Stimulated activated CD4-positive, alpha-beta T cell treated with anti-CD3 and anti-CD28 coated beads, Interleukin-4, amount 100 ng/mL, for 1 hour (primary cell): ENCODE measurements at places on chromosomes 3 and 15.

DNA sequence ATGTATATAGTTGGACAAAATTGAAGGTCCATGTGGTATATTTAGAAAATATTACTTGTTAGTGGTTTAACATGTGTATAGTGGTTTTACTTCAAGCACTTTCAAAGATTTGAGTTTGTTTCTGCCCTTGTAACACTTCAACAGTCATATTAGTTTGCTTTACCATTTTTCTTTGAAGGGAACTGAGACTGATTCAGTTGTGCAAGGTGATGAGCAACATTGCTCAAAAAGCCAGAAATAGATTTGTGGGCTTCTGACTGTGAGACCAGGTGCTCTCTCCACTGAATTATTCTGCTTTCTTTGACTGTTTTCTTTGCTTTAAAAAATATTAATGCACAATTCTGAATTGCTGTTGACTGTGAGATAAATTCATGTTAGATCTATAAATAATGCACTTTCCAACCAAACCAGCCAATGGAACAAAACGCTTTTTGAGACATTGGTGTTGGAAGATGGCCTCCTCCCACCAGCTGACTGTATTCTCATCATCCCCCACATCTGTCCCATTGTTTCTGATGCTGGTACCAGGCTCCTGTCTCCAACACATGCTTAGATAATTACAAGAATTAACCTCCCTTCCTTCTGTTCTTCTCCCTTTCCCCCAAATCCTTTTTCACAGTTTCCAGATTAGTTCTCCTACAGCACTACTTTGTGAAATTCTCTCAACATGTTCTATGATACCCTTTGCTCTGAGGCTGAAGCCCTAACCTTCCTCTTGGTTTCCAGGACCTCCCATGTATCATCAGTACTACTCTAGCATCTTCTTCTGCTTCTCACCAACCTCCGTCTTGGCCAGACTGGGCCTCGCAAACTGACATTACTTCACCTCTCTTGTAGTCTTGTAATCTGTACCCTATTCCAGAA is 27.9 kb downstream of the PLCL2 start:
- DNase-seq, result no peak

- DNase-seq, result no peak
Observed at GRCh38 chr3:156682501-156682900, 8.1 kb downstream of the TIPARP start.

DNA sequence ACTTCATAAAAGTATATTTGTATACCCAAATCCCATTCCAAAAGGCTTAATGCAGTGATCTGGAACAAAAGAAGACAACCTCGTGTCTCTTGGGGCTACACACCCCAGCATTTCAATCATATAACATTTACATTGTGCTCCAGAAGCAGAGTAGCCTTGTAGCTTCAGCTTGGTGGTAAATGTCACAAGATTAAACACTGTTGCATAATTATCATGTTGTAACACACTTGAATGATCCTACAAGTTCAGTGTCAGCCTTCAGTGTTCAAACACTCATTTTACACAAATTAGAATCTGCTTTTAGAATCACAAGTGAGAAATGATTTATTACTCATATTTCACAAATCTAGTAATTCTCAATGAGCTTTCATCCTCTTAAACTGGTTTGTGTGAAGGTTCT is 122.6 kb downstream of the CNTN3 start:
- DNase-seq, result no peak

GRCh38 chr3:46660003-46660402 is 33.5 kb downstream of the ALS2CL start:
- no peak for DNase-seq

- no peak for DNase-seq
Observed at GRCh38 chr3:72193771-72194430, 409.0 kb upstream of the PROK2 start.

GRCh38 chr3:177835008-177835407 is 637.7 kb upstream of the TBL1XR1 start:
- DNase-seq, result no peak

- no peak for DNase-seq
Observed at GRCh38 chr15:82870727-82871320, 61.4 kb downstream of the WHAMM start.

GRCh38 chr15:34837246-34838016 is 42.1 kb upstream of the ACTC1 start:
- no peak for DNase-seq

GRCh38 chr3:56747150-56747549 is 54.6 kb downstream of the ARHGEF3 start:
- DNase-seq, result no peak

DNA sequence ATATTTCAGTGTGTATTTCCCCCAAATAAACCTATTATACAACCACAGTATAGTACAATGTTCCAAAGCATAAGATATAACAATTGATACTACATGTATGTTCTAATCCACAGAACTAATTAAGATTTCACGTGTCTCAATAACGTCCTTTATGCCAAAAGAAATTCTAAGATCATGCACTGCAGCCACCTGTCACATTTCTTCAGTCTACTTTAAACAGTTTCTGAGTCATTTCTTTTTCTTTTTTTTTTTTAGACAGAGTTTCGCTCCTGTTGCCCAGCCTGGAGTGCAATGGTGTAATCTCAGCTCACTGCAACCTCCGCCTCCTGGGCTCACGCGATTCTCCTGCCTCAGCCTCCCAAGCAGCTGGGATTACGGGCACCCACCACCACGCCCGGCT is 190.2 kb downstream of the STAG1 start:
- DNase-seq, result no peak

DNA sequence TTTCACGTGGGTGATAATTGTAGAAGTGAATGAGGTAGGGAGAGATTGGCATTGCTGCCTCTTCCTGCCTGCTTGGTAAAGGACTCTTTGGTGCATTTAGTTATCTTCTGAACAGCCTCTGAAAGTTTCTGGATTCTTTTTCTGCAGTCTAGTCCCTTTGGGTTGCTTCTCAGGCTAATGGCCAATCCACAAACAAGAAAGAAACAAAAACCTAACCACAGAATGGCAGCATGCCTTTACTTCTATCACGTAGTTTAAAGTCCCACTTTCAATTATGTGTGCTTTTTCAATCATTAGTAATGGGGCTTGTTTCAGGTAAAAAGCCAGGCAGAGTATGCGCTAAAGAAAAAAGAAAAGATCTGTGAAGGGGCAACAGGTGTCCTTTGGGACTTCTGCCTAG is 7.4 kb downstream of the FGF12 start:
- DNase-seq, result no peak

DNA sequence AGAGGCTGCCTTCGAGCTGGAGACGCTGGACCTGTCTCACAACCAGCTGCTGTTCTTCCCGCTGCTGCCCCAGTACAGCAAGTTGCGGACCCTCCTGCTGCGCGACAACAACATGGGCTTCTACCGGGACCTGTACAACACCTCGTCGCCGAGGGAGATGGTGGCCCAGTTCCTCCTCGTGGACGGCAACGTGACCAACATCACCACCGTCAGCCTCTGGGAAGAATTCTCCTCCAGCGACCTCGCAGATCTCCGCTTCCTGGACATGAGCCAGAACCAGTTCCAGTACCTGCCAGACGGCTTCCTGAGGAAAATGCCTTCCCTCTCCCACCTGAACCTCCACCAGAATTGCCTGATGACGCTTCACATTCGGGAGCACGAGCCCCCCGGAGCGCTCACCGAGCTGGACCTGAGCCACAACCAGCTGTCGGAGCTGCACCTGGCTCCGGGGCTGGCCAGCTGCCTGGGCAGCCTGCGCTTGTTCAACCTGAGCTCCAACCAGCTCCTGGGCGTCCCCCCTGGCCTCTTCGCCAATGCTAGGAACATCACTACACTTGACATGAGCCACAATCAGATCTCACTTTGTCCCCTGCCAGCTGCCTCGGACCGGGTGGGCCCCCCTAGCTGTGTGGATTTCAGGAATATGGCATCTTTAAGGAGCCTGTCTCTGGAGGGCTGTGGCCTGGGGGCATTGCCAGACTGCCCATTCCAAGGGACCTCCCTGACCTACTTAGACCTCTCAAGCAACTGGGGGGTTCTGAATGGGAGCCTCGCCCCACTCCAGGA is 21.1 kb downstream of the NRROS start:
- no peak for DNase-seq

GRCh38 chr3:110341047-110341446 is 730.6 kb upstream of the NECTIN3 start:
- DNase-seq, result no peak

DNA sequence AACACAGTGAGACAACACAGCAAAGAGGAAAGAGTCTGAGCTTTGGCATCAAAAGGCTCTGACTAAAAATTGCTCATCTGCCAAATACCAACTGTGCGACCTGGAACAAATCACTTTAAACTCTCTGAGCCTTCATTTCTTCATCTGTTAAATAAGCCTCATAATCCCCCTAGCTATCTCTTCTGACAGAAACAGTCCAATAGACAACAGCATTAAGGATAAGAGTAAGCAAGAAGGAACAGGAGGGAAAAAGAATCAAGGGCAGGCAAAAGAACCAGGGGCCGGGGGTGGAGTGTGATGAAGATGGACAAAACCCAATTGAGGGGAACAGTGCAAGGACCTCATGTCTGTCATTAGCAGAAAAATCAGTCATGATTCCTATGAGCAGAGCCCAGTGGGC is 79.4 kb upstream of the SETMAR start:
- no peak for DNase-seq

DNA sequence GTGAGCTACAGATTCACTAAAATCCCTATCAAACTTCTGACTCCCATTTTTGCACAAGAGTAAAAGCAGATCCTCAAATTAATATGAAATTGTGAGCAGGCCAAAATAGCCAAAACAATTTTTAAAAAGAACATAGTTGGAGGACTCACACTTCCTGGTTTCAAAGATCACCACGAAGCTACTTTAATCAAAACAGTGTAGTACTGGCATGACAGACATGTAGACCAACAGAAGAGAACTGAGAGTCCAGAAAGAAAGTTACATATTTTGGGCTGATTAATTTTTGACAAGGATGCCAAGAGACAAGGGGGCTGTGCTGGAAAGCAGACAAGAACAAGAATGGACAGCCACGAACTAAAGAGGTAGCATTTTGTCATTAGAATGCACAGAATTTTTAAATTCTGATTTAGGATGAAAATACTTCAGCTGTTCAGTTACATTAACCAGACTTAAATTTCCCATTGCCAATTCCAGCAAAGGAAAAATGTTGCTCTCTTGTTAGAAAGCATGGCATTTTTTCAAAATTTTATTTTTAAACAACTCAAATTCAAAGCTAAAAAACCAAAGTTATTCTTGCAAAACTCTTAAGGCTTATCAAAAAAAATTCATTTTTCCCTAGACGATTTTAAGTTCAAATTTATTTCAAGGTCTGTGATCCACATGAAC is 14.0 kb downstream of the RYK start:
- DNase-seq, result no peak

DNA sequence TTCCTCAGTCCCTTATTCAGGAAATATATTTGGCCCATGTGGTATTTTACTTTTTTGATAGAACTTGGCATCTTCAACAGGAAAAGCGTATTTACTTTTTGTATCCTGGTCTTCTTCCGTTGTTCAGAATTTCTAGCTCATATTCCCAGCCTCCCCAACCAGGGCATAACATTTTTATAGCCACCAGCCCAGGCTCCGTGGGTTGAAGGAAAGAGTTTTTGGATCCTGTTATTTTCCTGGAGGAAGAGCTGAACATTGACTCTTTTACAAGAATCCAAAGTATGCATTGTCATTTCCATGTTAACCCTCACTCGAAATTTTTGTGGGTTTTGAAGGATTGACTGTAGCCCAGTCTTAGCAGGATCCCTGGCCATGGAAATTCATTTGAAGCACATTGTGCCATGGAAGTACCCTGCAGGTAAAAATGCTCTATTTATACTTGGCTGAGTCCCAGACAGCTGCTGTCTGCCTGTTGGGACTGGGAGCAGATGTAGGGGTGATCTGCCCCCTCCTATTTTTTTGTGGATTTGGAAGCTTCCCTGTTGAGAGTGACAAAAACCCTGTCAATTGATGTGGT is 98.8 kb downstream of the AKAP13 start:
- DNase-seq, result no peak

- DNase-seq, result no peak
Observed at GRCh38 chr3:161222662-161223061, 1.6 kb downstream of the NMD3 start.

GRCh38 chr3:141875893-141876380 is 506 bp upstream of the ATP1B3 start:
- DNase-seq, result no peak

DNA sequence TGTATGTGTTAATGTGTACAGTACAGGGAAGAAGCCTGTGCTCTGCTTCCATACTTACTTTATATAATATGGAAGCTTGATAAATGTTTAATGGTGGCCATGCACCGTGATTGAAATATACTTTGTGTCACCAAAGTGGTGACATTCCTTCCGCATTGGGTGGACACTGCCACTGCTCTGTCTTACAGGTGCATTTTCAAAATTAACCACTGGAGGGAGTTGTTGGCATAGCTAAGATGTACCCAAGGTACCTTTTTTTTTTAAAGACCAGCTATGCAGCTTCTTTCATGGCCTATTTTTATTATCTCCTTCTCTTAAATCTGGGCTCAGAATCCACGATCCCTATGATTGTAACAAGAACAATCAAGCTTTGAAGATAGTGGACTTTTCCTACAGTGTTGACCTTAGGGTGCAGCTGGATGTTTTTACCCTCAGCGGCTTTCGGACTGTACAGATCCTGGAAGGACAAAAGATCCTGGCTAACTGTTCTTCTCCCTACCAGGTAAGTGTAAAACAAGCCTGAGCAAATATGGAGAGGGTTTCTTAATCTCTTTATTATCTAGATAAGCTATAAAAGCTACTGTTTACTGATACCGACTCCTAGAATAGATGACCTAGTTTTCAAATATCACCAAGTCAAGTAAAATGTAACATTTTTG is 21.6 kb upstream of the PAK6 start:
- no peak for DNase-seq

GRCh38 chr3:185658504-185658912 is 72.4 kb downstream of the SENP2 start:
- DNase-seq, result no peak

GRCh38 chr15:30033763-30034162 is 49.0 kb upstream of the GOLGA8J start:
- no peak for DNase-seq
